ENCODE measurements at places on chromosomes 7 and 10.

GRCh38 chr10:91517394-91517793 is 107.2 kb downstream of the HECTD2 start:
- DNase-seq, result no peak

- DNase-seq, result no peak
These were observed 59.7 kb upstream of the CCDC71L start for GRCh38 chr7:106720641-106721040.

GRCh38 chr10:78532480-78533042 is 498.9 kb downstream of the RPS24 start:
- DNase-seq, result no peak

DNA sequence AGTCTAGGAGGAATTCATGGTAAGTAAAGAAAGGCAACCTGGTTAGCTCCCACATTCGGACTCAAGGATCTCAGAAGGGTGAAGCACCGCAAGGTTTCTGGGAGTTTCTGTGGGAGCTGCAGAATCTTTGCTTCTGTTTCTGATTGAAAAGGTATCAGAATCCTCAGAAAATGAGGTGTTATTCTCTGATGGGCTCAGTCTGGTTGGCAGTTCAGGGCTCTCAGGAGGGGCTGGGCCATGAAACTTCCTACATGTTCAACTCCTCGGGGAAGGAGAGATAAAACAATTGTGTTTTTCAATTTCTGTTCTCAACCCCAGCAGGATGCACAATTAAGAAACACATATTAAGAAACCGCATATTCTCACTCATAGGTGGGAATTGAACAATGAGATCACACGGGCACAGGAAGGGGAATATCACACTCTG is 9.1 kb downstream of the OR2A7 start:
- DNase-seq, result no peak

- DNase-seq, result no peak
These were observed 293.3 kb downstream of the TCF7L2 start for GRCh38 chr10:113243311-113243710.

DNA sequence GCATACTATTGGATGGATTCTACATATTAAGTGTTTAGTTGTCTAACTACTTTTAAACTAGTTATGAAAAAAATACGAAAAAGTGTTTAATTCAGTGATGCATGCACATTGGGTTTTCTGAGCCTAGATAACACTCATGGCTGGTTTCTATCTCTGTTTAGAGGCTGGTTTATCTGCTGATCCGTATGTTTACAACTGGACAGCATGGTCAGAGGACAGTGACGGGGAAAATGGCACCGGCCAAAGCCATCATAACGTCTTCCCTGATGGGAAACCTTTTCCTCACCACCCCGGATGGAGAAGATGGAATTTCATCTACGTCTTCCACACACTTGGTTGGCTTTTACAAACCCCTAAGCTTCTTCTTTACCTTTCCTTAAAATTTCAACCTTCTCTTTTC is 10.2 kb downstream of the GPNMB start:
- DNase-seq, result no peak

DNA sequence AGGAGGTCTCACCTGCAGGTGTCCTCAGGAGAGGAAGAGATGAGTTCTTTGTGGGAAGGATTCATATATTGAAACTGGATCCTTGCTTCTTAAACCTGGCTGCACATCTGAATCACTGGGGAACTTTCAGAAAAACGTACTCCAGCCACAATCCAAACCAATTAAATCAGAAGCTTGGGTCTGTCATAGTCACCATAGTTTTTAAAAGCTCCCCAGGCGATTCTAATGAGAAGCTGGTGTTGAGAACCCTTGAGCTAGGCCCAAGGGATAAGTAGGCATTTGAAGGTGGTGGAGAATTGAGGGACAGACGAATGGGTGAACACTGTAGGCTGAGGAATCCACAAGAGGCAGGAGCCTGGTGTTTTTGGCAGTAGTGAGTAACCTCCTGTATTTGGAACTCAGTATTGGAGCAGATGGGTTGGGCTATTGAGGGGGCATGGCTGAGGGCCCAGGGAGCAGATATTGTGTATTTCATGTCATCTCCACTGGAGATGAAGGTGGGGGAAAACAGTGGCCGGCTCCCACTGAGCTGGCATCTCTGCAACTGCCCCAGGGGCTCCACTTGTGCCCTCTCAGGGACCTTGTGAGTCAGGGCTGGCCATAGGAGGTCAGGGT is 14.5 kb downstream of the ADCYAP1R1 start:
- DNase-seq, result no peak

DNA sequence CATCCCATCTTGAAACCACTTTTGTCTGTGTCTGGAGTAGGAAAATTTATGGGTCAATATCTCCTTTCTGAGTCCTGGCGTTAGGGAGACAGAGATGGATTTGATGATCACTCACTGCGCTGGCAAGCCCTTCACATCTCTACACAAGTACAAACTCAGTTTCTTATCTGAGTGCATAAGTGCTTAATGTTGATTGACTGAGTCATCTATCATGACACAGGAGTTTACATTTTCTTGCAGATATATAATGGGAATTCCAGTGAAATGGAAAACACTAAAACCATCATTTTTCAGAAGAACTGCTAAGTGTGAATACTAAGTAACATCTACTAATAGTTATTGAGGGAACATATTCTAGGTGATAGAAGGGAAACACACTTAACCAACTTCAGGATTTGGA is 763.9 kb upstream of the COBL start:
- DNase-seq, result no peak

DNA sequence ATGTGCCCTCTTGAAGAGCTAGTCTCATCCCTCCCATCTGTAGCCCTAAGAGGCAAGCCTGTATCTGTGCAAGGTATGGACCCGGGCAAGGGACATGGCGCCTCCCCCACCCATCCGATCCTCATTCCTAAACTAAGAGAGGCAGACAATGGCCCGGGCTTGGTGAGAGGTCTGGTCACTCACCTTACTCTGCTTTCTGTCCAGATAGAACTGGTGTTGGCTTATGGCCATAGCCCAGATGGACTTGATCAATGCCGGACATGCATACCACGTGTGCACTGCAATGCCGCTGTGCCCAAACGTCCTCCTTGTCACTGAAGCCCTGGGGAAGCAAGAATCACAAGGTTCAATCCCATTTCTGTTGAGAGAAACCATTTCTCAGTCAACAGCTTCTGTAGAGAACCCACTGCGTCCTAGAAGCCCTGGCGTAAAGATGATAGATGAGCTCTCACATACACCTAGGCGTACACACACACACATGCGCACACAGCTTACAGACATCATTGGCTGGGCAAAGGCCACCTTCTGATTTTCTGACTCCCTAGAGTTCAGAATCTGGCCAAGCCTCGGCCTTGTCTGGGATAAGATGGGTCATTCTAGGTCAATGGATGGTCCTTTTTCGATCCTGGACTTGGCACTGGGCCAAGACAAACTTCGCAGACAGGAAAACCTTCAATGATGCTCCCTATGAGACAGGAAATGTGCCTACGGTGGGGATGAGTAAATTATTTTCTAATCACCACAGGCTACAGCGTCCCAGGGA is 114.6 kb downstream of the PRPF18 start:
- peak; percentile 87 for DNase-seq

DNA sequence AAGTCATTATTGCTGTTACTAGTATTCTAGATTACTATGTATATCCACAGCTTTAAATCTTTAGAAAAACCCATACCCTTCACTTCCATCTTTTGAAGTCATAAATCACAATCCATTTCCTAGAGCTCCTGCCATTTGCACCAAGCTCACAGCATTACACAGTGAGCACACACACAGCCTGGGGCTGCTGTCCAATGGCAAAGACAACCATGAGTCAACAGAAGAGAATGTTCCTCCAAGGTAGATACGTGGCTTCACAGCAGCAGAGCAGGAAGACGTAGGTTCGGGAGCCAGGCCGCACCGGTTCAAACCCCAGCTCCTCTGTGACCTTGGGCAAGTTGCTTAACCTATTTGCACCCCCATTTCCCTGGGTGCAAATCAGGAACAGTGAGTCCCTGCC is 234.6 kb downstream of the DIP2C start:
- DNase-seq, result no peak

GRCh38 chr10:19816411-19817230 is at the start of gene PLXDC2:
TSS of gene PLXDC2 (plus strand) at chr10:19816432.
- peak; percentile 61 for DNase-seq

DNA sequence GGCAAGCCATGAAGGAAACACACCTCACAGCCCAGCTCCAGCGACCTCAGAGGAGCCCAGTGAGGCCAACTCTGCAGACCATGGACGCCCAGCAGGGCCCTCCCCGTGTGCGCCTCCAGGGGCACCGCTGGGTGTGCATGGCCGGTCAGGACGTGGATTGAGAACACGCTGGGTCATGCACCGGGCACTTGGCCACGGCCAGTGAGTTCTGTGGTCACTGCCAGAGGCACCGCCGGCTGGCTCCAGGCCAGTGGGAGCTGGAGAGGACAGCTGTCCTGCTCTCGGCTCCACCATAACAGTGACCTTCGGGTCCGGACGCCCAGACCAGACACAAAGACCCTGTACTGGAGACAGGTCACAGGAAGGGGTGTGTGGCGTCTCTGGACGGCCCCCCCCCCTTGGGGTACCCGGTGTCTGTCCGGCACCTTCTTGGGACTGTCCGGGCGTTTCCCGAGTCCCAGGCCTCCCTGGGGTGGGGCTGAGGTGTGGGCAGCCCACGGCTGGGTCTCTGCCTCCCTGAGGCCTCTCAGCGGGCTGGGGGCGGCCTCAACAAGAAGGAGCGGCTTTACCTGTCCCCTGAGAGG is 50.4 kb upstream of the NKX6-2 start:
- DNase-seq, result peak; percentile 87

- DNase-seq, result no peak
These were observed 103.1 kb downstream of the BMS1 start for GRCh38 chr10:42885491-42886270.

GRCh38 chr10:80538481-80539185 is 931 bp downstream of the SH2D4B start:
- DNase-seq, result peak; percentile 32

- no peak for DNase-seq
These were observed 32.1 kb downstream of the TMEM60 start for GRCh38 chr7:77765906-77766800.

DNA sequence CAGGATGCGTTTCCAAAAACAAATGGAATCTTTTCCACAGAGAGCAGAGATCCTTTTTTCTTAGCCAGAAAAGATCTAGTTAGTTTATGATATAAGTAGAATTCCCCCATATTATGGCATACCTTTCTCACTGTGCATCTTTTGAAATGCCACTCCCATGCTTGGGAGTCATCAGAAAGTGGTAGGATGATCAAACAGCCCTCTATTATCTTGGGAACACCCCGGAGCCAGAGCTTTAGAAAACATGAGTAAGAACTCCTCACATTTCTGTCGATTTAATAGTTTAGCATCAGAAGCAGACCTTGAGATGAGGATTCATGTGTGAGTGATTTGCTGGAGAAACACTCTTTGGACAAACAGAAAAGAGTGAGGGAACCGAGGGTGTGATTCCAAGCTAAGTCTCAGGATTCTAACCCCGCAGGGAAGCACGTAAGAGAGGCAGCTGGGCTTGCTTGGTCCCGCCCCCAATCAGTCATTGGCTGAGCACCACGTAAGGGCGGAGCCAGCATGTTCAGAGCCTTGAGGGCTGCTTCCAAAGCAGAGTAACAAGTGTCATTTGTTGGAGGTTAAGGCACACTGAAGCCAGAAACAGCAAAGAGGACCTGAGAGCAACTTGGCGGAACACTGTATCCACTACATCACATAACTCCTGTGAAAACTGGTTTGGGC is 43.7 kb upstream of the NXPH1 start:
- no peak for DNase-seq

- DNase-seq, result no peak
These were observed 161.2 kb downstream of the TAX1BP1 start for GRCh38 chr7:27901028-27901760.

All from right lobe of liver (tissue), 6 donors.